ENCODE measurements at places on chromosomes 11 and 22. TPM values are rescaled to one million over a fixed set of nuclear protein-coding genes. Genes with fewer than 3 reads are reported as not detected.

- peak overlapping the region; percentile 27 for H3K4me3 ChIP-seq
- H3K27ac ChIP-seq: peak overlapping the region; percentile 9
- no peak for DNase-seq
- peaks cover 89% of the 10 kb centered on the region for H3K4me1 ChIP-seq
- H3K27me3 ChIP-seq: no peaks in the 10 kb centered on the region
These were observed 3.9 kb downstream of the RHOG start for GRCh38 chr11:3836903-3837302.

DNA sequence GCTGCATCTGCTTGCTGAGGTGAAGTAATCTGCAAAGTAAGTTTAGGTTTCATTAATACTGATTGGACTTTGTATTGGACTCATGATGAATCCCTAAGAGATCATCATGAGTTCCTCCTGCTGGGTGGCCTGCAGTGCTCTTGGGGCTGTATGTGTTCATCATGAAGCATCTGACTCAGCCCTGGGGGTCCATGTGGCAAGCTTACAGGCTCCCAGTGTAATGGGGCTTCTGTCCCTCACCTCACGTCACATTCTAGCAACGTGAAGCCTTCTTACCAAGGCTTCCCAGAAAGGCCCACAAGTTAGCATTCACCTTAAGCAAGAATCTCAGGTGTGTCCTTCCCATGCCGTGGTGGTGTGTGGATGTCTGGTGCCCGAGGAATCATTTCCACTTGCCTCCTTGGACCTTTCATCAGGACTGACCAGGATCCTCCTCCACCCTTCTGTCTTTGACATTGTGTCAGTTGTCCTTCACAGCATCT, 23.7 kb downstream of the CRKL start:
- H3K4me3 ChIP-seq: no peak overlapping the region
- H3K36me3 ChIP-seq: peaks cover under 1% of the 10 kb centered on the region
- peak overlapping the region; percentile 28 for H3K27ac ChIP-seq
- DNase-seq: no peak
- no peaks in the 10 kb centered on the region for H3K27me3 ChIP-seq

- H3K27me3 ChIP-seq: no peaks in the 10 kb centered on the region
- no peaks in the 10 kb centered on the region for H3K36me3 ChIP-seq
- no peak overlapping the region for H3K27ac ChIP-seq
- H3K4me1 ChIP-seq: peaks cover 7% of the 10 kb centered on the region
- no peak overlapping the region for H3K4me3 ChIP-seq
- no peak for DNase-seq
These were observed 19.2 kb upstream of the KDM2A start for GRCh38 chr11:67099831-67100324.

DNA sequence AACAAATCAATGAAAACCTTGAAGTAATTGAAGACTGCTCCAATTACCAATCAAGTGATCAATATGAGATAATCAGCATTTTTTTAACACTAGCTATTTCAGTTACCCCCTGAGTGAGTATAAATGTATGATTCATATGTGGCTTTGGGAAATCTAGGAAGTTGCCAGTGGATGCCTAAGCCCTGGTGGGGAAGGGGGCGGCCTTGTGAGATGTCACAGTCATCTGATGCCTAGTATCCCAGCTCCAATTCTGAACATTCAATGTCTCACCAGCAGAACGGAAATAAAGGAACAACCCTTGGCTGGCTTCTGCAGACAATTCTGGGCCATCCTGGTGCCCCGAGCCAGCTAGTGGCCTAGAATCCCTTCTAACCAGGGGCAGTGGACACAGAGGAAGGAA, 58.5 kb upstream of the TIMP3 start:
- no peak for DNase-seq
- H3K4me1 ChIP-seq: peaks cover 26% of the 10 kb centered on the region
- H3K27ac ChIP-seq: no peak overlapping the region
- no peak overlapping the region for H3K4me3 ChIP-seq

- no peaks in the 10 kb centered on the region for H3K36me3 ChIP-seq
- H3K27ac ChIP-seq: no peak overlapping the region
- no peak for DNase-seq
- no peak overlapping the region for H3K4me3 ChIP-seq
- H3K27me3 ChIP-seq: no peaks in the 10 kb centered on the region
- H3K4me1 ChIP-seq: peaks cover 63% of the 10 kb centered on the region
These were observed 67.5 kb downstream of the C11orf58 start for GRCh38 chr11:16805938-16806337.

DNA sequence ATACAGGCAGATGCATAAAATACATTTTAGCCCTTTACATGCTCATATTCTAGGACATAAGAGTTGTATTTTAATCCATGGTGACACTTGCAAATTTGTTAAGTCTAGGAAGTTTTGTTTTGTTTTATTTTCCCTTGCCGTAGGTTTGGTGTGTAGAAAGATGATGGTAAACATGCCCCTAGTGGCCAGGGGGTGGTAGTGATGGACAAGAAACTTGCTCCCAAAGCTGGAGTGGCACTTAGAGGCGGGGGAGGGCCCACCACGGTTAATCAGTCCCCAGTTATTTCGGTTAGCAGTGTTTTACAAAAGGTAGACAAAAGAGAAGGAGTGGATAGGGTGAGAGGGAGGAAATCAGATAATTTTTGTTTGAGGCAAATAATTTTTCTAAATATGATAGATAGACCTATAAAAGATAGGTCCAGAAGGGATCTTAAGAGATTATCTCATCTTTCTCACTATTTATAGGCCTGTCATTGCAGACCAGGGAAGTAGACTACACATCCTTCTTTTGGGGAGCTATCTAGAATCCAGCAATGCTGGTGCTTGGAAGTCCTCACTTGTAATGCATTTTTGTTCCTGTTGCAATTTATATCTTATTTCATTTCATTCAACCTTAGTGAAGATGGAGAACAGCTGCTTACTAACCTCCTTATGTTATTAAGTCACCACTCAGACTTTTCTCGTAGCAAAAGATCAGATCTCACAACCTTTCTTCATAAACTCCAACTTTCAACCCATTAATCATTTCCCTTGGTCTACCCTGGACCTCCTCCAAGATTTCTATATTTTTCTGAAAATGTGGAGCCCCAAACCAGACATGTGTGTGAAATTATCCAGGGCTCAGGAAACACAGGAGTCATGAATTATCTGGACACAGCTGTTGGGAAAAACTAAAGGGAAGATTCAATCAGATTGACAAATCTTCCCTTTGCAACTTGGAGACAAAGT, 5.9 kb upstream of the BDNF start:
- DNase-seq: no peak
- H3K36me3 ChIP-seq: no peaks in the 10 kb centered on the region
- no peak overlapping the region for H3K4me3 ChIP-seq
- no peak overlapping the region for H3K27ac ChIP-seq
- H3K27me3 ChIP-seq: no peaks in the 10 kb centered on the region

- no peak for DNase-seq
- peaks cover 31% of the 10 kb centered on the region for H3K4me1 ChIP-seq
- H3K27ac ChIP-seq: no peak overlapping the region
- no peaks in the 10 kb centered on the region for H3K27me3 ChIP-seq
These were observed 2.4 kb upstream of the CTSD start for GRCh38 chr11:1765871-1766718.

GRCh38 chr11:72321381-72321996, 77.5 kb upstream of the PHOX2A start:
- peaks cover 55% of the 10 kb centered on the region for H3K36me3 ChIP-seq
- H3K27me3 ChIP-seq: no peaks in the 10 kb centered on the region
- DNase-seq: no peak

DNA sequence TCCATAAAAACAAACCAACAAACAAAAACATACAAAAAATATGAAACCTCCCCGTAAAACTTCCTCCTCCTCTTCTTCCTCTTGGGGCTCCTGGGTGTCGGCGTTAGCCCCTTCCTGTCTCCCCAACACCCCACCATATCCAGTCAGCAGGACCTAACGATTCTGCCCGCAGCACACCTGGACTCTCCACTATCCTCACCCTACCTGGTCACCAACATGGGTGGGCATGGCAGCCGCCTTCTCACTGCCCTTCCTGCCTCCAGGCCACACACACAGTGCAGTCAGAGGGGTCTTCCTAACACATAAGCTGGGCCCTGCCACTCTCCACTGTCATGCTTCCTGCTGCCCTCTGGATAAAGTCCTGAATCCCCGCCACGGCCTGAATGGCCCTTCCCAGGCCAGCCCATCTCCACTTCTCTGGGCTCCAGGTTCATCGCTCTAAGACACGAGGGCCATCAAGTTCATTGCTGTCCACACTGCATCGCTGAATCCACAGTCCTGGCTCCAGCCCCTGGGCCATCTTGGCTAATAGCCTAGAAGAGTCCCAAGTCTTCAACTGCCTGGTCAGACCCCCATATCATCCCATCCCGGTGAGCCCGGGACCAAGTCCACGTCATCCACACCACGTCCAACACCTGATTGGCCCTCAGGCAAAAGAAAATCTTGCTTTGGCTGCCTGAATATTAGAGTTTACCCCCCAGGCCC, 76.2 kb downstream of the IGLL1 start:
- no peak for DNase-seq
- no peak overlapping the region for H3K4me3 ChIP-seq
- H3K27me3 ChIP-seq: no peaks in the 10 kb centered on the region
- H3K27ac ChIP-seq: no peak overlapping the region
- no peaks in the 10 kb centered on the region for H3K36me3 ChIP-seq

- no peak for DNase-seq
- H3K4me3 ChIP-seq: no peak overlapping the region
- no peak overlapping the region for H3K27ac ChIP-seq
- H3K36me3 ChIP-seq: no peaks in the 10 kb centered on the region
- H3K4me1 ChIP-seq: peaks cover 6% of the 10 kb centered on the region
- no peaks in the 10 kb centered on the region for H3K27me3 ChIP-seq
These were observed 86.6 kb downstream of the YAP1 start for GRCh38 chr11:102196816-102197215.

DNA sequence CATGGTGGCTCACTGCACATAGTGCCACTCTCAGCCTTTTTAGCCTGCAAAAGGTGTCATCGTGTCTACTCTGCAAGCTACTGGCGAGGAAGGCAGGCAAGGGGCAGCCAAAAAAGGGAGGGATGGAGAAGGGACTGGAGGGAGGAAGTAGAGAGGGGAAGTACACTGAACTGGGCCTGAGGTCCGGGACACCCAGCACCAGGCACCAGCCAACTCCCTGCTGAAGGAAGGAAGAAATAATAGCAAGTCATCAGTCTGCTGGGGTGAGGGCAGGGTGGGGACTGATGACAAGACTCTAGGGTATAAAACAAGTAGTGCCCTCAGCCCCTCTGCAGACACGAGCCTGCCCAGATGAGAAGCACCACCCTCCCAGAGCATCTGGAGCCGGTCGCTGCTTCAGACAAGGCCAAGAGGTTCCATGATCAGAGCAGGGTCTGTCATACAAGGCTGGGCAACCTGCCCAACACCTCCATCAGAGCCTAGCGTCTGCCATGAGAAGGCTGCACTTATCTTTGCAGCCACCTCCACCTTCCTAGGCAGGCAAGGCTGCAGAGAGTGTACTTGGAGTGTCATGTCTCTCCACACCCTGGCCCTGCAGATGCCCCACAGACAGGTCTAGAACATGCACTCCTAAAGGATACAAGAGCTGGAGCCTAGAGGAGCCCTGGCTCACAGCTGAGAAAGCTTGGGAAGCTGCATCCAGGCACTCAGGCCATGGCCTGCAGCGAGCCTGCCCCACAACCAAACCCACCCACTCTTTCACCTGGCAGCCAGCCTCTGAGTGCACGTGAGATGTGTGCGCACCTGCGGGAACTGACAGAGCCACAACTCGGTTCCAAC, 9.0 kb upstream of the COMT start:
- H3K36me3 ChIP-seq: peaks cover 22% of the 10 kb centered on the region
- no peaks in the 10 kb centered on the region for H3K27me3 ChIP-seq
- H3K4me1 ChIP-seq: no peaks in the 10 kb centered on the region

DNA sequence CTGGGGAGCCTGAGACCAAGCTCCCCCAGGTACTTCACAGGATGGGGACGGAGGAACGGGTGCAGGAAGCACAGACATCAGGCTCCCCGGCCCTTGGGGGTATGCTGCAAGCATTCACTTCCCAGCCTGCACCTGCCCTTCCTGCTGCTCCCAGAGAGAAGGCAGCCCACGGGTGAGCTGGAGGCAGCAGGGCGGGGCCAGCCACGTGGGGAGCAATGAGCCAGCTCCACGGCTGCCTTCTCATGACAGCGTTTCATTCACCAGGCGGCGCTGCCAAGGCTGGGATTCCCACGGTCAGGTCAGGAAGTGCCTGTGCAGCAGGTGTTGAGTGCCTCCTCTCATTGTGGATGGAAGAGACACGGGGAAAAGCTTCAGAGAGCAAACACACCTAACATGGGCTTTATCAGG, 14.5 kb upstream of the PHLDA2 start:
- H3K4me3 ChIP-seq: no peak overlapping the region
- no peaks in the 10 kb centered on the region for H3K27me3 ChIP-seq
- peaks cover 57% of the 10 kb centered on the region for H3K4me1 ChIP-seq
- no peak for DNase-seq
- H3K36me3 ChIP-seq: peaks cover 10% of the 10 kb centered on the region

DNA sequence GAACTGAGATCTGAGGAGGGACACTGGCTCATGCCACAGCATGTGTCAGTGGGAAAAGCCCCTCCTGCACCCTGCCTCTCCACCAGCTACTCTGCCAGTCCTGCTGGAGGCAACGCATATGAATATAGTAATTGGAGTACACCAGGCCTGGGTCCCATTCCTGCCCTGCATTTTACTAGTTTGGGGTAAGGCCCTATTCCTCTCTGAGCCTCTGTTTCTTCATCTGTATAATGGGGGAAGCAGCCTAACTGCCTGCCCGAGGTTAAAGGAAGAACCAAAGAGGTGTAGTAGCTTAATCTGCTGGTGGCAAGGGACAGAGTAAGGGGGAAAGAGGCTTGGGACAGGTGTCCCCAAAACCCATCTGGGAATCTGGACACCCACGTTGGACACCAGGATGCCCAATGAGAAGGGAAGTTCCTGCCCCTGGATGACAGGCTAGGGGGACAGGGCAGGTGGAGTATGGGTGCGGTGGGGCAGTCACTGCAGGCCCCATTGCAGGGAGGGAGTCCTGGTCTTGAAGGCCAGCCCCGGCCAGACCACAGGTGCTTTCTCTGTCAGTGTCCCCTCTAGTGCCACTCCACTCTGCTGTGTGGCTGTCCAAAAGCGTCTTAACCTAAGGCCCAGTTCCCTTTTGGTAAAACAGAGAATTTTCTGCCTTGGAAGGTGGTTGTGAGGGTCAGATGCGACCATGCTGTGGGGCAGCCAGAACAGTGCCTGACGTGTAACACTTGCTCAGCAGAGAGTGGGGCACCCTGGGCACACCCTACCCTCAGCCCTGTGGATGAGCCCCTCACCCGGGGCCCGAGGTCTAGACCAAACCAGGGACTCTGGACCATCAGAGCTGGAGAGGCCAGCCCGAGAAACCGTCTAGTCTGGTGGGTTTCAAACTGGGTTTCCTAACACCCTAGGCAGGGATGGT, 11.5 kb downstream of the TSKU start:
- DNase-seq: no peak
- peaks cover 4% of the 10 kb centered on the region for H3K36me3 ChIP-seq
- H3K27ac ChIP-seq: no peak overlapping the region
- H3K4me3 ChIP-seq: no peak overlapping the region
- no peaks in the 10 kb centered on the region for H3K27me3 ChIP-seq

DNA sequence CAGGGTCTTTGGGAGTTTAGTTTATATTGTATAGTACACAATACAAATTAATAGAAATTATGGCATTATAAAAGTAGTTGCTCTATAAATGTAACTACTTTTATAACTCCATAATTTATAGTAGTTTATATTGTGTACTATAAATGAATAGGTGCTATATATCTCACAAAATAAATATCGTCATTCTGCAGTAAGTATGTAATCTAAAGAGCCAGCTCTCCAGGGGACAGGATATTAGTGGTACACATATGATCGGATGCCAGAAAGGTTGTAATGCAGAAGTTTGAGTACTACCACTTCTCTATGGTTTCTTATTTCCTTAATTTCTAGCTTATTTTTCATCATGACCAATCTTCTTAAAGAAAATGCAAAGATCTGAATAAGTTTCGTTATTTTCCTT, 20.2 kb upstream of the CWF19L2 start:
- H3K36me3 ChIP-seq: no peaks in the 10 kb centered on the region
- no peak overlapping the region for H3K4me3 ChIP-seq
- no peaks in the 10 kb centered on the region for H3K27me3 ChIP-seq
- H3K27ac ChIP-seq: no peak overlapping the region
- no peak for DNase-seq

The KCNQ1OT1 gene
- total RNA-seq: 1.9 TPM

The DSCAML1 gene
- total RNA-seq: 0.19 TPM

Data from esophagus squamous epithelium (tissue), 5 donors.